ENCODE measurements at places on chromosomes 7 and 10. TPM values are rescaled to one million over a fixed set of nuclear protein-coding genes. Genes with fewer than 3 reads are reported as not detected.

Gene KCND2
- total RNA-seq = 11.3 TPM

Gene GTF2IRD1
- 5.9 TPM for total RNA-seq

Gene THNSL1
- 4.1 TPM for total RNA-seq

Gene SPDYE11
- total RNA-seq = 0.08 TPM

Gene EPHB4
- total RNA-seq = 24.9 TPM

Gene RSU1
- total RNA-seq = 32.5 TPM

Gene CPA2
- not detected for total RNA-seq

Gene IL2RA
- not detected for total RNA-seq

Gene C10orf62
- not detected for total RNA-seq

Gene GNB2
- total RNA-seq = 38.5 TPM

Gene ACTL6B
- total RNA-seq = not detected

Gene RBP4
- total RNA-seq = 1.9 TPM

Gene NEUROD6
- not detected for total RNA-seq

Gene DMBT1
- total RNA-seq = under 0.01 TPM

Gene NPC1L1
- total RNA-seq = not detected

Gene IGFBP3
- total RNA-seq = 1,278 TPM

Gene IFIT1B
- not detected for total RNA-seq

Gene CYP2W1
- total RNA-seq = not detected

Gene HYAL4
- not detected for total RNA-seq

Gene TBX20
- total RNA-seq = 6.4 TPM

Gene HOXA9
- not detected for total RNA-seq

Gene VPS26A
- total RNA-seq = 49.2 TPM

Gene CFAP58
- total RNA-seq = 0.98 TPM

Gene DNAH11
- 2.7 TPM for total RNA-seq

Gene CYP3A7
- 0.74 TPM for total RNA-seq

Gene PAPOLB
- not detected for total RNA-seq

Gene NKX1-2
- not detected for total RNA-seq

Gene FAM237B
- total RNA-seq = not detected

Gene SEMA3C
- 319 TPM for total RNA-seq

Gene HOXA1
- total RNA-seq = 0.72 TPM

Gene TRDMT1
- 11.9 TPM for total RNA-seq

Gene IGFBP1
- not detected for total RNA-seq

Gene SRRM3
- 1.3 TPM for total RNA-seq

All from fibroblast of the aortic adventitia (primary cell).